ENCODE measurements at places on chromosomes 6 and 20.

- no peak for DNase-seq
Measured at GRCh38 chr6:35651244-35651643, 37.5 kb downstream of the FKBP5 start.

GRCh38 chr20:63699466-63700198 lies 3.2 kb downstream of the TNFRSF6B start:
- no peak for DNase-seq

- DNase-seq, result no peak
Measured at GRCh38 chr6:159807150-159807858, 7.2 kb downstream of the PNLDC1 start.

DNA sequence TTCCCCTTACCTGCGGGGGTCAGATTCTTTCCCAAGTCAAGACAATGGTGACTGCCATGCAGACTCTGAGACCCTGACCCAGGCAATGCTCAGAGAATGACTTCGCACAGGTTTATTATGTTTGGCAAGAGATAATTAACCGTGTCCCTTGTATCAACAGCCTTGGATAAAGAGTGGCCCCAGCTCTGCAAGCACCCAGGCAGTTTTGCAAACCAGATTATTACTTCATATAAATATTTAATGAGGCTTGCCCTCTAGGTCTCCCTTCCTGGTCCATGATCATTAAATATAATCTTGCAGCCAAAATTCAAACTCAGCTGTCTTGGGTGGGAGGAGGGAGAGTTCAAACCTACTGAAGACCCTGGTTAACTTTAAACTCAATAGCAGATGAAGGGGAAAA lies 156.5 kb downstream of the ANKRD60 start:
- no peak for DNase-seq

DNA sequence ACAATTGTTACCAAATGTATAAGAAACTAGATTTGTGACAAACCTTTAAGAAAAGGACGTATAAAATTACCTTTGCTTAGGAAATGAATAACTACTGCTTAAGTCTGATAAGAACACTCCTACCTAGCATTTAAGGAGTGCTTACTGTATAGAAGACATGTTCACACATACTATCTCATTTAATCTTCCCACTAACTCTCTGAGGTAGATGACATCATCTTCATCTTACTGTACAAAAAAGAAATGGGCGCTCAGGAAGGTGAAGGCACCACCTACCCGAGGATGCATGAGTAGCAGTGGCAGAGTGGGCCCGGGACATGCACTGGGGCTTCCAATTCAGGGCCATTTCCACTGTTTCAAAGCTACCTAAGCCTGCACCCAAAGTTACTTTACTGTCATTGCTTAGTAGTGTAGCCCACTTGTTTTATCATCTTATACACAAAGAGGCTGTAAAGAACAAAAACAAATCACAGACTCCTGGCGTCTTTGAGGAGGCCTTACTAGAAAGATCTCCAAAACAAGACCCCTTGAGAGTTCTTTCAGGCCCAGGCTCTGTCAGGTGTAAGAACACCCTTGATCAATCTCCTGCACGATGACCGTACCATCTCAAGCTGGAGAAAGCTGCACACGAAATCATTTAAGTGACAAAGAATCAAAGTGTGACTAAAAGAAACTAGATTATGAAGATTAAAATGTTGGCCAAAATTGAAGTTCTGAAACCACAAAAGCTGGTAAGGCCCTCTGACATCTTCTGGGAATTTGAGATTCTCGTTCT lies 128.0 kb downstream of the INSM1 start:
- no peak for DNase-seq

DNA sequence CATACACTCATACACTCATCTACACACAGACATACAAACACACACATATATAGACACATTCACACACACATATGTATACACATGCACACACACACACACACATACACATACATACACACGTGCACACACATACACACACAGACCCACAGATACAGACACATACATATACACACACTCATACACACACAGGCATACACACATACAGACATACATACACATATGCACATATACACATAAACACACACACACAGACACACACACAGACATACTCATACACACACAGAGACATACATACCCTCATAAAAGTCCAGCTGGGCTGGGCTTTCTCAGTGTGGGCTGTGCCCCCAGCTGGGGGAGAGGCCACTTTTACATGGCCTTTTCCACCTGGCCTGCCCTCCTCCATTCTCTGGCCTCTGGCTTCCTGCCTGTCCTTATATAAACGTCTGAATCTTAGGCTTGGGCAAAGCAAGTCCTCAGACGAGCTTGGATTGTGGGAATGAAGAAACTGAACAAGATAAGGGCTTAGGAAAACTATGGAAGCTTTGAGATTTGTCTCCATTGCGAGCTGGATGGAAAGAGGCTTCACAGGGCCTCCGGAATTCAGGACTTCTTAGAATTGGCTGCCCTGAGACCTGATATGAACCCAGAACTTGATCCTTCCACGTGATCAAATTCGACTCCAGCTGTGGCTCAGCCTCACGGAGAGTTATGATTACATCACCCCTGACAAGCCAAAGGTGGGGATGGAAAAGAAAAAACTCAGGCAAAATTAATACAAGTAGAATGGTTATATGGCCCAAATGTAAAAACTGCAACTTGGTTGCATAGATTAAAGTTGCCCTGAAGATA lies 22.5 kb upstream of the CST3 start:
- no peak for DNase-seq

GRCh38 chr20:21028921-21029320 lies 77.2 kb downstream of the LINC00237 start:
- no peak for DNase-seq

DNA sequence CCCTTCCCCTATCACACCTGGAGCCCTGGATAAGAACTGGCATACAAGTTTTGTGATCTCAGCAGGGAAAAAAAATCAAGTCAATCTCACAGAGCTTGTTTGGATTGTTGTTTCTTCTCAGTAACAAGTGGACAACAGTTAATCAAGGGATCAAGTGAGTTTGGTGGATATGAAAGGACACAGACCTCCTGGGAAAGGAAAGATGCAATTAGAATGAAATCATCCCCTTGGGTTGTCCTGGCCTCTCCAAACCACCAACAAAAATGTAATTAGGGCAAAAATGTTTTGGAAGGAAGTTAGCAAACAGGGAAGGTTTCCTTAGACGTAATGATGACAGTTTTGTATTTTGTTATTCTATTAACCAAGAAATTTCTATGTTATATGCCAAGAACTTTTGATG lies 99.1 kb upstream of the PRDM1 start:
- no peak for DNase-seq

DNA sequence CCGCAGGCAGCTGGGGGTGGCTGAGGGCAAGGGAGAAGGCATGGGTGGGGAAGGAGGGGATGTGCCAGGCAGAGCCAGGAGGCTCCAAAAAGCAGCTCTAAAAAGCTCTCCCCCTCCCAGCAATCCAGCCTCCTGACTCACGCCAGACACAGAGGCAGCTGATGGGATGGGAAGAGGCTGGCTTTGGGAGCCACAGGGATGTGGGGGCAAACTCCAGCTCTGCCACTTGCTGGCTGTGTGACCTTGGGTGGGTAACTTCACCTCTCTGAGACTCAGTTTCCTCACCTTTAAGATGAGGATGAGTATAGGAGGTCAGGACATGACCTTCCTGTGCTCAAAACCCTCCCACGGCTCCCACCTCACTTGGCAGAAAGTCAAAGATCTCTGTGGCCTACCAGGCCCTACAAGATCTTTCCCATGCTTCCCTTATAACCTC lies 148.9 kb downstream of the CEBPB start:
- no peak for DNase-seq

GRCh38 chr20:50859161-50859560 lies 64.3 kb downstream of the BCAS4 start:
- no peak for DNase-seq

GRCh38 chr6:168607272-168608112 lies 166.5 kb downstream of the SMOC2 start:
- no peak for DNase-seq

DNA sequence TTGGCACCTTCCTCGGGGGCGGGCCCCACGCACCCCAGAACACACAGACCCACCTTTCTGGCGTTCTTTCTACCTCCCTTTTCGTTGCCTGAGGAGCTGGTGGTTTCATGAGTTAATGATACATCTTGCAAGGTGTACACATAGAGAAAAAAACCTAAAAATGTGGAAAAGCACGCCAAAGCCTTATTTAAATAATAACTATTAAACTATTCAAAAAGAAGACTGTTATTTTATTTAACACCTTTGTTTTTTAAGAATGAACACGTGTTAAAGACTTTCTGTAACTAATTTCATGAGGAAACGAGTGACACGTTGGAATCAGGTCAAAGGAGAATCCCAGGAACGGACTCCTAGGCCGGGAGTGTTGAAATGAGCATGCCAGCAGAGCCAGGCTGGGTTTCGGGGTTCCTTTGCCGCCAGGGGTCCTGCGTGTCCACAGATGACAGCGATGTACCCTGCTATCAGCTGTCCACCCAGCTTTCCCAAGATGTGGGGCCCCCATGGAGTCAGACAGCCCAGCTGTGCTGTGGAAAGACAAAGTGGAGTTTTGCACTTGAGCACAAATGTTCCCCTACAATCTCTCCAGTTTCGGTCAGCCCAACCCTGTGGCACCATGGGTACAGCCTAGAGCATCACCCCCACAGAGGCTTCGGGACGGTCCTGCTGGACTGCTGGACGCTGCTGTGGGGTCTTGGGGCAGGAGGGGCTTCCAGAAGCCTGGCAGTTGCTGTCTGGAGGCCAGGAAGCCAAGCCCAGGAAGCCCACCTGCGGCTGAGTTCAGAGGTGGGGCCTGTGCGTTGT lies 16.1 kb downstream of the SLC17A9 start:
- no peak for DNase-seq

DNA sequence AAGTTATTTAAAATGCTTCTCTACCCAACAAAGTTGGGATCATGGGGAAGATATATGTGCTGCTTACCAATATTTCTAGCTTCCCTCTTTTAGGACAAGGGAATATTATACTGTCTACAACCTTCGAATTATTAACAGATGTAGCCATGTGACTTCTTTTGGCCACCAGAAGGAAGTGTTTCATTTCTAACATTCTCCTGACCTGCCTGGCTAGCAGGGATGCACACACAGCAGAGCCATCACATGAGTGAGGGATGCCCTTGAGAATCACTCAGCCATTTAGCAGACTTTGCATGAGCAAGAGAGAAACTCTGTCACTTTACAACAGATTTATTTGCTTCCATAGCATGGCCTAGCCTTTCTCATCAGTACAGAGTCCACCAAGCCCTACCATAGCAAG lies 230.7 kb upstream of the MARCKS start:
- DNase-seq, result no peak

DNA sequence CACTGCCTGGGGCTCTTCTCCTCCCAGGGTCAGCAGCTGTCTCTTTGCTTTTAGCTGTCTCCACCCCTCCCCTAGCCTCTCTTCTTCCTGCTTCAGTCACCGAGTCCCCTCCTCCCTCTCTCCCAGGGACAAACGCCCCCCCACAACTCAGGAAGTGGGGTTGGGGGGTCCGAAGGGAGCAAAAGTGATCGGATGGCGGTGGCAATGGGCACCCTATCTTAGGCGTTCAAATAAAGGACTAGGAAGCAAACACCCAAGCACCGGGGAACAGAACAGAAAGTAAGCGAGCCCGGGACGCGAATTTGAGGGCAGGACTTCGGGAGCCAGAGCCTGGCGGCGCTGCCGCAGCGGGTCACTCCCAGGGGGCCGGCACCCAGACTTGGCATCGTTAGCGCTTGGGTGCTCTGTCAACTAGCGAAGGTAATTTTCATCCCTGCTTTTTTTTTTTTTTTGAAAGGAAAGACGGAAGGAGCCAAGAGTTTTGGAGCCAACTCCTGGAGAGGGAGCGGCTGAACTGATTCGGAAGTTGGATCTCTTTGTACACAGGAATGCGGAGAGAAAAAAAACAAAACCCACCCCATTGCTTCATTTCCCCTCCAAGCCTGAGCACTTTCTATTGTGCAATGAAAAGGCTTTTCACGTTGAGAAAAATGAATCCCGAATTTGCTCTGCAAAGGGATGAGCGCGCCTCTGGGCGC lies 815 bp upstream of the ITPR3 start:
- peak; percentile 69 for DNase-seq

DNA sequence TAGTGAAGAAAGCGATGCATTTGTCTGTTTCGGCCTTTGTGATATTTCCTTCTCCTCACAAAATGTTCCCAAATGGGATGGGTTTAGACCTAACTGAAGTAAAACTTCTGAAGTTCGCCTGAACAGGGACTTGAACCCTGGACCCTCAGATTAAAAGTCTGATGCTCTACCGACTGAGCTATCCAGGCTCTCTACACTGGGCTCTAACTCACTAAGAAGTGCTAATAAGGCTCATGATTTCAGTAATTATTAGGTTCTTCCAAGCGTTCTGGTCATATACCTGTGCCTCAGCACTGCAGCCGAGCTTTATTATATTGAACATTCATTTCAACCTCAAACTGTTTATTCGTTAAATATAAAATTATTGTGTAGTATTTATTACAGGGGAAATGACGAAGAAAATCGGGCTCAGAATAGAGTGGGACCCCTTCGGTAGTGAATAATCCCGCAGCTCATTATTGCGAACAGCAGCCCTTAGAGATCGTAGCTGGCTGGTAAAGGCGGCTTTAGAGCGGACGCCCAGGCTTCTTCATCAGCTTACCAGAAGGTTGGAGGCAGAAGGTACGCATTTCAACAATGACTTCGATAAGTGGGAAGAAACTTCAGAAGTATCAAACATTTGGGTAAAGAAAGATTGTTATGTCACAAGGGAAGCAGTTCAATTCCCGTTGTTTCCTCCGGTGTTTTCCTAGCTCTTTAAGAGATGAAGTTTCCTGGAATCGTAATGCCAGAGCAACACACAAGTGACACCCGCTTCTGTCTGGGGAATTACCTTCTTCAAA lies 119.0 kb upstream of the ZNF184 start:
- no peak for DNase-seq

DNA sequence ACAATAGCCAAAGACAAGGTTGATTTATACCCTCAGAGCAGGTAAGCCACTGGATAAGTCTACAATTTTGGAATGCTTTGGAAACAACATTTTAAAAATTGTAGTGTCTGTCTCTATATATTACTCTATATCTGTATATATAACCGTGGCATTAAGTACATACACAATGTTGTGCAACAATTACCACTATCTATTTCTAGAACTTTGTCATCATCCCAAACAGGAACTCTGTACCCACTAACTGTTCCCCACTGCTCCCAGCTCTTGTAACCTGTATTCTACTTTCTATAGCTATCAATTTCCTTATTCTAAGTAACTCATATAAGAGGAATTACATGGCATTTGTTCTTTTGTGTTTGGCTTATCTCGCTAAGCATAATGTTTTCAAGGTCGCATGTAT lies 78.2 kb upstream of the ASCC3 start:
- DNase-seq, result no peak
